ENCODE measurements at places on chromosomes 13 and 19.
A peak's percentile ranks its signal among the peaks of the same experiment; 100 is the strongest.

- no peak for DNase-seq
These were observed 101.5 kb downstream of the CCNA1 start for GRCh38 chr13:36533806-36534205.

DNA sequence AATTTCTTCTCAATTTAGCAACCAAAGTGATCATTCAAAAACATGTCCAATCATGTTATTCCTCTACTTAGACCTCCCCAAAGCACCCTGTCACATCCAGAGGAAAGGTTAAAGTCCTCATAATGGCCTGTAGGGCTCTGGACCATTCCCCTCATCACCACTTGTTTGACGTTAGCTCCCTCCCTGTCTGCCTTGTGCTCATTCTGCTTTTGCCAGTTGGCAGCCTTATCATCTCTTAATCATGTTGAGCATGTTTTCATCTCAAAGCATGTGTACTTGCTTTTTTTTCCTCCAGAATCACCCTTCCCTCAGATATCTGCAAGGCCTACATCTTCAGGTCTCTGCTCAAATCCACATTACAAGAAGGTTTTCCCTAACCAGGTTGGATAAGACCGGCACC lies 25.9 kb downstream of the UBAC2 start:
- DNase-seq, result no peak

GRCh38 chr19:40704491-40705361 lies 12.0 kb downstream of the COQ8B start:
- no peak for DNase-seq

- DNase-seq, result no peak
These were observed 2.8 kb downstream of the SMIM24 start for GRCh38 chr19:3477506-3477905.

- no peak for DNase-seq
These were observed 650.8 kb upstream of the MIR17HG start for GRCh38 chr13:90696656-90697055.

DNA sequence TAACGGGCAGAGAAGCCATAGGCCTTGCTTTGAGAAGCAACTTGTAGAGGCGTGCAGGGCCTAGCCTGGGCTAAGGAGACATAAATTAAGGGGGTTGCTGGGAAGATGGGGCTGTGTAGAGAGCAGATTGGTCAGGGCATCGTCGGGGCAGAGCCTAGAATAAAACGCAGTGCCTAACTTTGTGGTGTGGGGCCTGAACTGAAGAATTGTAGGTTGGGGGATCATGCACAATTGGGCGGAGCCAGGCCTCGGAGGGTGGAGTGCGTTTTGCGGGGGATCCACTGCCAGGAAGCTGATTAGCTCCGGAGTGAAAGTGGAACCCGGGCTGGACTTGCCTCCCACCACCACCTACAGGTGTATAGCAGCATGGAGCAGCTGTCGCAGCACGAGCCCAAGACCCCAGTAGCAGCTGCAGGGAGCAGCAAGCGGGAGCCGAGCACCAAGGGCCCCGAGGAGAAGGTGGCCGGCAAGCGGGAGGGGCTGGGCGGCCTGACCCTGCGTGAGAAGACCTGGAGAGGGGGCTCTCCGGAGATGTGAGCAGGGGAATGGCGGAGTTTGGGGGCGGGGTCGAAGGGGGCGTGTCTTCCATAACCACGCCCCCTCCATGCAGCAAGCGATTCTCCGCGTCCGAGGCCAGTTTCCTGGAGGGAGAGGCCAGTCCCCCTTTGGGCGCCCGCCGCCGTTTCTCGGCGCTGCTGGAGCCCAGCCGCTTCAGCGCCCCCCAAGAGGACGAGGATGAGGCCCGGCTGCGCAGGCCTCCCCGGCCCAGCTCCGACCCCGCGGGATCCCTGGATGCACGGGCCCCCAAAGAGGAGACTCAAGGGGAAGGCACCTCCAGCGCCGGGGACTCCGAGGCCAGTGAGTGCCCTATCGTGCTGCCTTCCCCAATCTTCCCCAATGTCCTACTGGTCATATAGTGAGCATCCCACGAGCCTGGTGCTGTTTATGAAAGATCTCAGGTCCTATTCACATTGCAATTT lies 13.8 kb downstream of the DNASE2 start:
- peak; percentile 51 for DNase-seq

- no peak for DNase-seq
These were observed 141.2 kb downstream of the MYCBP2 start for GRCh38 chr13:77185721-77186120.

GRCh38 chr13:78402708-78403400 lies 200.5 kb downstream of the POU4F1 start:
- no peak for DNase-seq

GRCh38 chr19:46704379-46705076 lies 12.4 kb downstream of the PRKD2 start:
- peak; percentile 77 for DNase-seq

GRCh38 chr13:27466513-27466912 lies 16.1 kb upstream of the MTIF3 start:
- DNase-seq, result no peak

DNA sequence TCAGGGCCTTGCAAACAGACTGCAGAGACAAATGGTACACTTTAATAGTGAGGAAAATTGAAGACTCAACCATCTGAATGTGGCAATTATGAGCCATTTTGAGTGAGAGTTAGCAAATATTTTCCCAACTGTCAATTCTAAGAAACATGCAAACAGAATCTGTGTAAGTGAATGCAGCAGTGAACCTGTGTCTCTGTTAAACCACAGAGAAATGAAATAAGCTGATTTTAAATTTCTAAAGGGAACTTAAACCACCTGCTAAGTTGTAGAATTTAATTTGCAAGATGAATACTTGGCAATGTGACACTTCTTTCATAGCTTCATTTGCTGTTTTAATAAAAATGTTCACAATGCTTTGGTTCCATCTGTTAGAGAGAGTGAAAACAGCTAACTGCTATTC lies 42.0 kb upstream of the TDRD3 start:
- no peak for DNase-seq

- DNase-seq, result no peak
These were observed 802 bp upstream of the FREM2 start for GRCh38 chr13:38685974-38686576.

DNA sequence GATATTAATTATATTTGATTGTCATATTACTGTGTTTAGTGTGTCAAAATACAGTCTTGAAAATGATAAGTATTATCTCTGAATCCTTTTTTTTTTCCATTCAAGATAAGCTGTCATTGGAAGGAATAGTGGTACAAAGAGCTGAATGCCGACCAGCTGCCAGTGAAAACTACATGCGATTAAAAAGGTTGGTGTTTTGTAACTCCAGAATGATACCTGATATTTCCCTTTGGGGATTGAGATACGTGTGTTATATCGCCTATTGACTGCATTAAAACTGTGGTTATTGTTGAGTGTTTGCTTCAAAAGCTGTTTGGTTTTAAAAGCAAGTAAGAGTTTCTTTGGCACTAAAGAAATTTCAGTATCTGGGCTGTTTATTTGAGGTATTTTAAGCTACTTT lies 6.5 kb upstream of the KCTD4 start:
- no peak for DNase-seq

DNA sequence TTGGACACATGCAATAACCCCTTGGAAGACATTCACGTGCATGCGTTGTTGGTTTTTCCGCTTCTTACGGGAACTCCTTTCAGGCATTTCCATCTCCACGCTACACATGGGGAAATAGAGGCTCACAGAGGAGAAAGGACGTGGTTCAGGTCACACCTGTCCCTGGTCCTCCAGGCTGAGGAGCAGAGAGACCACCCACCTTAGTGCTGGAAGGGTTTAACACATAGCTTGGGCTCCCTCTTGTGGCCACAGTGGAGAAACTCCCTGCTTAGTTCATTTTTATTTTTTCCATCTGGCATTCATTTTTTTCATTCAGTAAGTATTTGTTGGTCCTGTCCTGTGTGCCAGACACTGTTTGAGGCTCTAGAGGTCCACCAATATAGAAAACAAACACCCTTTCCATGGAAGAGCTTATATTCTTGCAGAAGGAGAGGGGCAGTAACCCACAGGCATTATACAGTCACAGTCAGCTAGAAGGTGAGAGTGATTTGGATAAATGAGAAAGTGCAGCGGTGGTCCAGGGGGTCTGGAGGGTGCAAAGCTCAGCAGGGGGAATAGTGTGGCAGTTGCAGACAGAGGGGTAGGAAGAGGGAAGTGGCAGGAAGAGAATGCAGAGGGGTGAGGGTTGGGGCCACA lies 24.2 kb upstream of the TTYH1 start:
- DNase-seq, result peak; percentile 67

Data from CD4-positive, alpha-beta T cell treated with Interleukin-6 at 100 ng/mL for 8 hours (primary cell).